ENCODE measurements at places on chromosomes 11 and 22. TPM values are rescaled to one million over a fixed set of nuclear protein-coding genes. Genes with fewer than 3 reads are reported as not detected.

DNA sequence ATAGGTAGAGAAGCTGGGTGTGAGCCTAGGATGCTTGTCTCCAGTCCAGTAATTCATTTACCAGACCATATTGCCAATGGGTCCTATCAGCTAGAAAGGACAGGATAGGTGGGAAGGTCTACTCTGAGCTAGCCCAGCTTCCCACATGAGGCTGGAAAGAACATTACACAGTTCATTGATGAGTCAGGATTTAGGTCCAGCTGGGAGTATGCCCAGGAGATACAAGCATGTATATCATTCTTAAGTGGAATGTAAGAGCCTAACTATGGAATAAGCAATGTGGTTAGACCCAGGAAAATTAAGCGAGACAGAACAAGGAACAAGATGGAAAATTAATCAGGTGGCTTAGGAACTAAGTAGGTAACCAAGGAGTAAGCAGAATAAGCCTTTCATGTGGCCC, 59.0 kb upstream of the TBCEL start:
- DNase-seq = no peak

DNA sequence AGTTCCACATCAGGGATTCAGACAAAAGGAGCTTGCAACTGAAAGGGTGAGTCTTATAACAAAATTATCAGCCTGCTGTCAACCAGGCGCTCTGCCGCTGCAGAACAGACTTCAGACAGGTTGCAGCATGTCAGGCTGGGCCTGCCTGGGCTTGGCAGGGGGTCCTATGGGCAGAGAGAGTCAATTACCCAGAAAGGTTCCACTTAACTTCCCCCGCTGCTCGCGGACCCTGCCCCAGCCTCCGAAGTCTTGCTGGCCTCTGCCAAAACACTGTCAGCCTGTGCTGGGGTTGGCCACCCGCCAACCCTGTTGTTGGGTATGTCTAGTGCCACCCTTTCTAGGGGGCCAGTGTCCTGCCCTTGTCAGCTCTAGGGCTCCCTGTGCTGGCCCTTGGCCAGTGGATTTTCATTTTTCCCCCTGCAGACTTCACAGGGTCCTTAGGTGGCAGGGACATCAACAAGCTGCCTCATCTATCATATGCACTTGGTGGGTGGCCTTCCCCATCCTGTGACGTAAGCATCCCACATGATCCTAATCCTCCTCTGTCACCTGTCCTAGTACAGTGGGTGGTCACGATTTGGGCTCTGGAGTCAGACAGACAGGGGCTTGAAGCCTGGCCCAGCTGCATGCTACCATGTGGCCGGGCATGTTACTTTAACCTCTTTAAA, 166.5 kb upstream of the CADM1 start:
- no peak for DNase-seq

DNA sequence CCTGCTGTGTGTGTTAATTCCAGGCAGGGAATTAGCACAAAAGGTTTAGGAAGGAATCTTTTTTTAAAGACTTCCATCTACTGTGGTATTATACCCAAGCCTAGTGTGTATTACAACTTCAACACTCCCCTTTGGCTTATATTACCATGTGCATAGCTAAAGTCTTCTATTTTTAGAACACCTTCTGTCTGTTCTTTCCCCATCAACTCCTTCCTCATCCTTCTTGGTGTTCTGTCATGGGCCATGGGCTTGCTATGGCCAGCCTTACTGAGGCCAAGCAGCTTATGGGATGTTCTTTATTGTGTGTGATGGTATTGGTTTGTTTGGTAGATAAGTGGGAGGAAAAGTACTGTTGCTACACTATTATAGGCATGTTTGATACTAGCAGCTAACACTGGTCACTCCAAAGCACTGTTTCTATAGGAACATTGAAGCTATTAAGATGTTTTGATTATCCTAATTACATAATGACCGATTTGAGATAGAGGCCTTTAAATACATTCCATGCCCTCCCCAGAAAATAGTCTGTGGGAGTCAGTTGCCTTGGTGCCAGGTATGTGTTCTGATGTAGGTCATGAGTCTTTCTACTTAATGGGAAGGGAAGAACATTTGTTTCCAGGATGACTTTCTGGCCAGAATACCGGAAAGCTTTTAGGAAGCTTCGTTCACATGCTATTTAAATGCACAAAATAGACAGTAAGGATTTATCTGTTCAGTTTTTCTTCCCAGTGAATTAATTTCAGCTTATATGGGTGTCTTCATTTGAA, 16.5 kb downstream of the MCAM start:
- no peak for DNase-seq

DNA sequence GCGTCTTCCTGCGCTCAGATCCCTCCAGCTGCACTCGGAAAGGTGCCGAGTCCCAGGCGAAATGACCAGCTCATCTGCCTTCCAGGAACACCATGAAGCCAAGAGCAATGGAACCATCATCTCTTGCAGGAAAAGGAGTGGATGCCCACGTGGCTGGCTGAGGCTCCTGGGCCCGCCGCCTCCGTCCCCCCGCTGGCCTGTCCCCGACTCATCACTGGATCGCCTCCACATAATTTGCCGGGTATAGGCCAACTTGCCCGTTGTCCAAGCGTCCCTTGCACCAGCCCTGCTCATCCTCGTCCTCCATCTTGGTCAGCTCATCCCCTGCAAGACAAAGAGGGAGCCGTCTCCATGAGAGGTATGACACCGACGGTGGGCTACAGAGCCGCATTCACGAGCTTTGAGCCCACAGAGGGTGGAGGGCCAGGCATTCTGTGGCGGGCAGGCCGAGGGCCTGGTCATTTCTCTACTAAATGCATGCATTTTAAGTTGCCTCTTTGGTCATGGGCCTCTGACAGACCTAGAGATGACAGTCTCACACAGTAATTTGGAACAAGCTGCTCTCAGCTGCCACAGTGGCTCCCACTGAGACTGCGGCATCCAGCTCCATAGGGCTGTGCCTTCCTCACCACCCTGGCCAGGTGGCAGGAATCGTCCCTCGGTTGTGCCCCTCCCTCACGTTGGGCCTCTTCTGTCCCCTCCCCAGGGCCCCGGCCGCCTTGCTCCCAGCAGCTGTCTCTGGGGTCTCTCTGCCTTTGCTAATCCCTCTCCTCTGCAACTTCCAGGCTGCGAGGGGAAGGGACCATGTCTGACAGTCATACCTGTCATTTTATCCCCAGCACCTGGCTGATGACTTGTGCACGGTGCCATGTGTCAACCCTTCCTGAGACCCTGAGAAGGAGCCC, 14.3 kb upstream of the ARFGAP3 start:
- no peak for DNase-seq

DNA sequence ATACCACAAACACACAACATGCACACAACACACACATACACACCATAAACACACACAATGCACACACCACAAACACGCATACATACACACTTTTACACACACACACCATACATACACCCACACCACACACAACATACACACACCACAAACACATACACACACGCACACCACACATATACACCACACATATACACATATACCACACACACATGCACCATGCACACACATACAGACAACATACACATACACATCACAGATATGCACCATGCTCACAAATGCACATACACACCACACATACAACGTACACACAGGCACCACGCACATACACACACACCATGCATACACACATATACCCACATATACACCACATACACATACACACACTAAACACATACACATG, 11.7 kb upstream of the B4GALNT4 start:
- DNase-seq = no peak

DNA sequence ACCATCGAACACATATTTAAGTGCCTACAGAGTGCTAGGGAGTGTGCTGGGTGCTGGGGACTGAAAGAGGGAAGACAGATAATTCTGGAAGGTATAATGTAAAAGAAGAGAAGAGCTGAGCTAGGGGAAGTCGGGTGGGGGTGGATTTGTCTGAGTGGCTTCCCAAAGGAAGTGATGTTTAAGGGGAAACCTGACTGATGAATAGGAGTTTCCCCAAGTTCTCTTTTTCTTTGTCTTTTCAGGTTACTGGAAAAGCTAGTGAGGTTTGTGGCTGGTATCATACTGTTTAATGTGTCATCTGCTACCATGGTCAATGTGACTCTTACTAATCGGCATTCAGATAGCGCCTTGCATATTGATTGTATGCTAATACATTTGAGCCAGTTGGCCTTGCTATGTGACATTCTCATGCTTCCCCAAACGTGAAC, 151.6 kb upstream of the MTMR2 start:
- no peak for DNase-seq

DNA sequence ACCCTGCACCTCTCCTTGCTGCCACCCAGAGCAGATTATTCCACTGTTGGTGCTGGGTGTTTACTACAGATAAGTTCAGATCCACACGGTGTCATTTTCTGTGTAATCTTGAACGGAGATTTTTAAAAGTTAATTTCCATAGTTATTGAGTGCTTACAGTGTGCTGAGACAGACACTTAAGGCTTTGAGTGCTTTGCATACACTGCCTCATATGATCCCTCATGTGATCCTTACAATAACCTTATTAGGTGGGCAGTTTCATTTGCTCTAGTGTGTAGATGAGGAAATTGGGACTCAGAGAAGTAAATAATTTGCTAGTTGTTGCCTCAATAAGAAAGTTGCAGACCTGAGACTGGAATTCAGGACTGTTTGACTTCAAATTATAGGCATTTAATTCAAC, 32.3 kb upstream of the ME3 start:
- no peak for DNase-seq

DNA sequence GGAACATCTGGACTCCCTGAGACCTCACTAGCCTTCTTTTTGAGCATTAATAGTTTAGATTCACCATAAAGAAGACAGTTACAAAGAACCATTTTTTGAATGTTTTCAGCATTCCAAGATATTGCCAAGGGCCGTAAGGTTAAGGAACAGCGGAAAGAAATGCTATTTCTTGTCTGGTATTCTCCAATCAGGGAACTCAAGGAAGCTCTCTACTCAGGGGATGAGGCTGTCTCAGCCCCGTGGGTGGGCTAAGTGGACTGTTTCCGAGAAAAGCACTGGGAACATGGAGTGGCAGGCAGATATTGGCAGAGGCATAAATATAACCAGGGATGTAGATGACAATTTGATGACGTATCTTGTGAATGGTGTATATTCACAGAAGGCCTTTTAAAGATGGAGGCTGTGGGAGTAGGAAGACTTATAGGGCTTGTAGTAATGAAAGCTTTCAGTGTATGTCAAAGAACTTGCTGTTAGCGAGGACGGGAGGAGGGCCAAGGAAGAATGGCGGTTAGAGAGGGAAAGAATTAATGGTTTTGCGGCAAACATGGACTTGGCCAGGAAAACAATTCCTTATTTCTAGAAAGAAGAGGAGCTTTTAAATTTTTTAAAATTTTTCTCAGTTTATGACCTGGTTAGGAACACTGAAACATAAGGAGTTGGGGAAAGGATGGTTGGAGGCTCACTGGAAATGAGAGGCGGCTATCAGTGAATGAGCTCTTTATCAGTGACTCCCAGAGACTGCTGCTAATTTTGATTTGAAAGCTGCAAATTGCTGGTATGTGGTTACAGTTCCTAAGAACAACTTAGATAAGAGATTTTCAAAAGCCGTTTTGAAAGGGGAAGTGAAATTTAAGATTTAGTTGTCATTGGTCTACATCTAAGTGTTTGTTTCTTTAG, 64.6 kb downstream of the ST3GAL4 start:
- no peak for DNase-seq

- no peak for DNase-seq
Measured at GRCh38 chr11:30585892-30586250, 282 bp downstream of the MPPED2 start.

- DNase-seq = no peak
Measured at GRCh38 chr11:28743061-28743550, 634.9 kb downstream of the METTL15 start.

The LMNTD2 gene
- total RNA-seq = 6.4 TPM

The RTN4RL2 gene
- total RNA-seq = 0.81 TPM

The IGSF9B gene
- 3.8 TPM for total RNA-seq

The PGA3 gene
- total RNA-seq = not detected

The KCNQ1OT1 gene
- total RNA-seq = 3.9 TPM

The BTBD18 gene
- total RNA-seq = not detected
